Retinal pigment epithelial cell (primary cell): ENCODE measurements at places on chromosomes 11 and 22.

DNA sequence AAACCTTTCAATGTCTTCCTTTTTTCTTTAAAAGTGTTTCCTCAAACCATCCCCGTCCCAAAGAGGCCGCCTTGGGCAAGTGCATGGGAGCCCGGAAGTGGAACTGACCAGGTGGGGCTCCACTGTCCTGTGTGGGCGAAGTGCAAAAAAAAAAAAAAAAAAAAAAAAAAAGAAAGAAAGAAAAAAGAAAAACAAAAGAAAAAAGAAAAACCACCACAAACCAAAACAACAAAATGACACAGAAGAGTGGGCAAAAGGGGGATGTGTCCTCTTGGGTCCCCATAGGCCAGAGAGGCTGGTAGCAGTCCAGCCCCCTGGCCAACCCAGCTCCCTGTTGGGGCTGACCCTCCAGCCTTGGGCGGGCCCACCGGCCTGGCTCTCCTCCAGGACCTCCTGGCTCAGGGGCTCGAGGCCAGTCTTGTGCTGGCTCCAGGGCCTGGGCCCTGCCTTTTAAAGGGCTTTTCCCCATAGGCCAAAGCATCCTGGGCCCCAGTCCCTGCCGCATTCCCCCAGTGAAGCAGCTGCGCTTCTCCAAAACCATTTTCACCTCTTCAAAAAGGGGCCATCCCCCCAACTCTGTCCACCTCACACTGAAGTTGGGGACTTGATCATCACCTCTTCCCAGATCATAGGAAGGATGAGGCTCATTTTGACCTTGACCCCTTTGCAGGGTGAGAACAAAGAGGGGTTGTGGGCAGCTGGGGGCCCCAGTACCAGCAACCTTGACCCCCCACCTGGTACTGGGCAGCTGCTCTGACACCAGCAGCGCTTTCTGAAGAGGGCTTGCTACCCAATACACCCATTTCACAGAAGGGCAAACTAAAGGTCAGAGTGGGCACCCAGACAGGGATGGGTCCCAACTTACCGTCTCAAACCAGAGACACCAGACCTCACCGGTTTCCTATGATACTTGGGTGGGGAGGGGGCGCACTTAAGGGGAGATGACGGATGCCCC, 9.4 kb downstream of the CBX6 start:
- DNase-seq: no peak

DNA sequence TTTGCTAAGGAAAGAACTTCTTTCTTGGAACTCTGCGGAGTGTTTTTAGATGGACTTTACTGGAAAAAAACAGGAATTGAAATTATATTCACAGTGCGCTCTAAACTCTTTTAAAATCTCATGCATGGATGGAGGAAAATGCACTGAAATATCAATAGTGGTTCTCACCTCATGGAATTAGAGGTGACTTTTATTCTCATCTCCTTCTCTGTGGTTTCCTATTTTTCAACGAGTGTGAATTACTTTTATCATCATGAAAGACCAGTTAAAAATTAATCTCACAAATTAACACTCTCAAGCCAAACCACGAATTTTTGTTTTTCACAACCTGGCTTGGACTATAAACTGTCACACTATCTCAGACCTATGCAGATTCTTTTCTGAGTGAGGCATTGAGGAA, 16.6 kb downstream of the BMAL1 start:
- DNase-seq: no peak

DNA sequence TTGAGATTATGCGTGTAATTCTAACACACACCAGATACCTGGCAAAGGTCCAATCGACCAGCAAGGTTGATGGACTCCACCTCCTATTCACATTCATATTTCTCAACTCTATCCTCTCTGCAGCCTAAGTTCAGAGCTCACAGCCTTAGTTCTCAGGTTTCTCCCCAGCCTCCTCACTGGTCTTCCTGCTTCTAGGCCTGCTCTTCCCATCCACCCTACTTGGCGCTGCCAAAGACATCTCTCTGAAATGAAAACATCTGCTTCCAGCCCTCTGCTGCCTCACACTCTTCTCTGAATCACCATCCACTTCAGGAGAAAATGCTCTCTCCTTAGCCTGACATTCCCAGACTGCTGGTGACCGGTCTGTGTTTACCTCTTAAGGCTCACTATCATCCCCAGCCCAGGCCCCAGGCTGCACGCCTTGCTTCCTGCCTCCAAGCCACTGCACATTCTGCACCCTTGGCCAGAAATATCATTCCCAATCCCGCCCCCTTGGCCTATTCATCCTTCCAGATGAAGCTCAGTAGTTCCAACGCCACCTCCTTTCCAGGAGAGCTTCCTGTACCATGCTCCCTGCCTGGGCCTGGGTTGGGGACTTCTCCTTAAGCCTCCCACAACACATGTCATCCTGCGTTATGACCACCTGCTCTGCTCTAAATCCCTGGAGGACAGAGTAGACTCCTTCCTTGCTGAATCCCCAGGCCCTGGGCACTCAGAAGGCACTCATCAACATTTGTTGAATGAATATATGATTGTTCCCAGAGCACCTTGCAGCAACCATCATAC, 3.5 kb downstream of the ARRB1 start:
- DNase-seq: no peak

DNA sequence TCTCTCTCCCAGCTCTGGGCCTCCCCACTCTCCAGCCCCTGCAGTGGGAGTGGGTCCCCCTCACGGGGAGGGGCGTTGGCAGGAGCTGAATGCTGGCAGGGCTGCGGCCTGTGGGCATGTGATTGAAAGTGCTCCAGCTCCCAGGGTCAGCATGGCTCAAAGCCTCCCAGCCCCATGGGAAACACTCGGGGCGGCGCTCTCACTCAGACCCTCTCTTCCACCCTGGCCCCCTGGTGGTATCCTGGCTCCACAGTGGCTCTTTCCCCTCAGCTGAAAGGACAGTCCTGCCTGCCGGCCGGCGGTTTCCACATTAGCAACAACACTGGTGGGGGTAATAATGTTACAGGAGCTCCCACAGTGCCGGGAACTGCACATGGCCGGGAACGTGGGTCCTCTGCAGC, 35.5 kb downstream of the POLR3H start:
- no peak for DNase-seq

DNA sequence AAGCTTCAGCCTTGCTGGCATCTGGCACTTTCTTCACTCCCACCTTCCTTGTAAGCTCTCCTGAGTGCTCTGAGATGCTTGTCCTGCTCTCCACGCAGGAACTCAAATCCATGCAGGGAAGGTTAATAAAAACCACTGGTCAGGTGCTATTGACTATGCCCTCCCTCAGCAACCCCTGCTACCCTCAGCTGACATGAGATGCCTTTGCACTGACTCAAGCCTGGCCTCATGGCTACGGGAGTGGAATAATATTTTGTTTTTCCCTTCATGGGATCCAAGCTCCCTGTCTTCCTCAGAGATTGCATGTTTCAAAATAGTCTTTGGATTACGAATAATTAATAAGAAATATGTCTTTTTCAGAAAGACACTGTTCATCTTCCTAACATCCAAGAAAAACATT, 31.7 kb upstream of the ABCC8 start:
- no peak for DNase-seq

GRCh38 chr11:45671246-45672171, 6.1 kb upstream of the CHST1 start:
- no peak for DNase-seq

GRCh38 chr11:78414321-78415051, 3.1 kb downstream of the GAB2 start:
- no peak for DNase-seq

GRCh38 chr11:88117281-88117858, 57.9 kb downstream of the RAB38 start:
- no peak for DNase-seq

DNA sequence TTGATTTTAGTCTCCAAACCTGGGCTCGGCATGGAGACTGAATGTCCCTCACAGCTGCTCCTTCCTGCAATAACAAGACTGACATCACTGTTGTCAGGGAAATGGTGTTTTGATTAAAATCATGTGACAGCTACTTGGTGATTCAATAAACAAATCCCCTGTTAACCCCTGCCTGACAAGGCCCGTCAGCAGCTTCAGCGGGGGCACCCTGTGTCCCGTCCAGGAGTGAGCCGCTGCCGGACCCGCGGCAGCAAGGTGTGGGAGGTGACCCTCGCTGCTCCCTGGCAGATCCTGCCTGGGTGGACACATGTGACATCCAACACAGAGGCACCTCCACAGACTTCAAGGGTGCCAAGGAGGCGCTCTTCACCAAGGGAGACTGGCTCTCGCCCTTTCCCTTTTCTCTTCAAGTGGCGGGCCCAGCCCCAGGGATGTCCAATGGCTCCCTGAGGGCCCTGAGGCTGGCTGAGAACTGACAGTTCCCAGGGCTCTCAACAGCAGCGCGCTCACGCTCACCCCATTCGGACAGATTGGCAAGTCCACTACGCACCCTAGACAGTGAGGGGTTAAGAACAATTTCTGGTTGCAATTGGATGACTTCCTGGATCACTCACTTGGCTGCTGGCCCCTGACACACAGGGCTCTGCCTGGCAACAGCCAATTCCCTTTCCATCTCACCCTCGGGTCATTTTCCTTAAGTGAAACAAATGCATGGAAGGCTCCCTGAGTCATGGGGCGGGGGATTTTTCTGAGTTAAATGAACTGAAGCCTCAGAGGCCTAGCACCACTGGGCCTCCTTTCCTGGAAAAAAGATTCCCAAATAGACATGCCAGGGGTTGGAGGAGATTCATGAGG, 30.7 kb downstream of the PPP2R1B start:
- peak; percentile 96 for DNase-seq

DNA sequence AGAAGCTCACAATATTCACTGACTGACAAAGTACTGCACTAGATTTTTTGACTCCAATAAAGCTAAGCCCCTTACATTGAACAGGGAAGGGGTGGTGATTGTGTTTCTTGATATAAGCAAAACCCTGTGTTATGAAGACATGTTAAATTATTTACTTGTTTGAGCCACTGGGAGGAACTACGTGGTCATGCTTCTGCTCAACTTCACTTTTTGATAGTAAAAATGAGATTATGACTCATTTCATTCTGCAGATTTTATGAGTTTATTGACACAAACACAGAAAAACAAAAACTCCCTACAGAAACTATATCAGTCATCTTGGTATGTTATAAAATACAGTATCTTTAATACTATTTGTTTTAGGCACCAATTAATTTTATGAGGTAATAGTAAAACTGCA, 124.7 kb downstream of the CADM1 start:
- no peak for DNase-seq

- no peak for DNase-seq
These were observed 22.7 kb upstream of the PICALM start for GRCh38 chr11:86091566-86091965.

DNA sequence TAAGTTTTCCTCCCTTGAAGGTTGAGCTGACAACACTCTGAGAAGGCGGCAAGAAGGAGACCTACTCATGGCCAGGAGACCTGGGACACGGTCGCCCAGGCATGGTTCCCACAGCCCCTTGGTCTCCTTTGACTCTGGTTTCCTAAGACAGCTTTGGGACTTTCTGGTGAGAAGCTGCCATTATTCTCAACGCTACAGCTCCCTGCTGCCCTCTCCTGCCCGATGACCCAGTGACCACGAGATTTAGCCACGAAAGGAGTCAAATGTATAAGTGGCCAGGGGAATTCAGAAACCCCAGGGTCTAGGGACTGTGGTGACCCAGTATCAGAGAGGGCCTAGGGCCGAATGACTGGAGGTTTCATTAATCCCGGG, 699 bp upstream of the SDF2L1 start:
- no peak for DNase-seq
